ENCODE measurements at places on chromosomes 13 and 19.
A peak's percentile ranks its signal among the peaks of the same experiment; 100 is the strongest.

- no peak for DNase-seq
These were observed at the start of gene TMTC4 for GRCh38 chr13:100674572-100674871. Gene TMTC4, minus strand, starts transcription at chr13:100674795. Its CDS starts 4,433 bp downstream, at chr13:100670362.

GRCh38 chr13:20181188-20181587 lies 11.6 kb downstream of the GJB2 start:
- DNase-seq = no peak

DNA sequence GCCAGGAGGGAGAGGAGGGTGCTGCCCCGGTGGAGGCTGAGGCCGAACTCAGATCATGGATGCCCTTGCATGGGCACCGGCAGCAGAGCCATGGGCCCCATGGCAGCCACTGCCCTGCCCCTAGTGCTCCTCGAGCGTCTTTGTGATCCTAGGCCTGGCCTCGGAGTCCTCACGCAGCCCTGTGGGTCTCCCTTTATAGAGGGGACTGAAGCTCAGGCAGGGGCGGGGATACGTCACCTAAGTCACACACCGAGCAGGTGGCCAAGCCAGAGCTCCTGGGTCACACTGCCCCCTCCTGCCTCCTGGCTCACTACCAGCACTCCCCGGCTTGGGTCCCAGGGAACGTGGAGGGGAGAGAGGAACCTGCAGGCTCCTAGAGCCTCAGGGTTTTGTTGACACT lies 28.7 kb downstream of the DHX34 start:
- no peak for DNase-seq

GRCh38 chr19:1087813-1088415 lies 7.3 kb downstream of the POLR2E start:
- DNase-seq = no peak

GRCh38 chr13:95239283-95239682 lies 62.0 kb downstream of the ABCC4 start:
- DNase-seq = no peak

DNA sequence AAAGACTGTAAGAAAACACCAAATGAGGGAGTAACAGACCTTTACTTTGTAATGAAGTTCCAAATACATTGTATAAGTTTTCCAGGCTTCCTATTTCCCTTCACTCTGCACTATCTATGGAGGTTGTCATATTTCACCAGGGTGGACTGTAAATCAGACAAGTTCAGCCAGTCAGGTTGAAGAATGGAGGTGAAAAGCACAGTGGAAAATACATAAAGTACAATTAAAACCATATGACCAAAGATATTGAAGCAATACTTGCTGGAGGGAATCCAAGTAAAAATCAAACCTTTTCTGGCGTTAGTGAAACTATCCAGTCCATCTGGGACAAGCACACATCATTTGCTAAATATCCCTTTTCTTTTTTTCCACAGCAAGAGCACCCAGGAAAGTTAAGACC lies 3.2 kb downstream of the LHFPL6 start:
- no peak for DNase-seq

GRCh38 chr19:32631381-32631780 lies 43.6 kb downstream of the ANKRD27 start:
- DNase-seq = no peak

DNA sequence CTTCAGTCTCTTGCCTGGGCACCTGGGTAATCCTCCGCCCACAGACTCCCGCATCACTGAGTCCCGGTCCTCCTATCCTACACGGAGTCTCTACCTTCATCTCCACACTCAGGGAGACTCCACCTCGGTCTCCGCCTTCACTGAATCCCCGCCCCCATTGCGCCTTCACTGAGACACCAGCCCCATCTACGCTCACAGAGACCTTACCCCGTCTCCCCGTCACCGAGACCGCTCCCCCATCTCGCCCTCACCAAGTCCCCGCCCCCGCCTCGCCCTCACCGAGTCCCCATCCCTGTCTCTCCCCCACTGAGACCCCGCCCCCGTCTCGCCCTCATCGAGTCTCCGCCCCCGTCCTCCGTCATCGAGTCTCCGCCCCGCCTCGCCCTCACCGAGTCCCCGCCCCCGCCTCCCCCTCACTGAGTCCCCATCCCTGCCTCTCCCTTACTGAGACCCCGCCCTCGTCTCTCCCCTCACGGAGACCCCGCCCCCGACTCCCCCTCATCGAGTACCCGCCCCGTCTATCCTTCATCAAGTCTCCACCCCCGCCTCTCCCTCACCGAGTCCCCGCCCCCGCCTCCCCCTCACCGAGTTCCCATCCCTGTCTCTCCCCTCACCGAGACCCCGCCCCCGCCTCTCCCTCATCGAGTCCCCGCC lies 23.1 kb upstream of the ZNF846 start:
- DNase-seq = peak; percentile 93

DNA sequence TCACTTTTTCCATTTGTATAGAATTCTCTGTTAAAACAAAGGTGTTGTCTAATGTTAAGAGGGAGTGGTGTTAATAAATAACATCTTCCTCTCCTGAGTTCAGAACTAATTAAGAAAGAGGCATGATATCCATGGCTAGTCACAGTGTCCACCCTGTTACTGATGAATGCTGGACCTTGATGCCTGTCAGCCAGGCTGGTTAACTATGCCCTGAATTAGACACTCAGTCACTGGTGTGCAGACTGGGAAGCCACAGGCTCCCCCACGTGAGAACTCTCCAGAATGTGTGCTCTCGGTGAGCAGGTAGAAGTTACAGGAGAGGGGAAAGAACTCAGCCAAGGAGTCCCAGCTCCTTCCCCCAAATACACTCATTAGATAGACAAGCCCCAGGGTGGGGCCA lies 56.1 kb upstream of the RNF113B start:
- DNase-seq = no peak

DNA sequence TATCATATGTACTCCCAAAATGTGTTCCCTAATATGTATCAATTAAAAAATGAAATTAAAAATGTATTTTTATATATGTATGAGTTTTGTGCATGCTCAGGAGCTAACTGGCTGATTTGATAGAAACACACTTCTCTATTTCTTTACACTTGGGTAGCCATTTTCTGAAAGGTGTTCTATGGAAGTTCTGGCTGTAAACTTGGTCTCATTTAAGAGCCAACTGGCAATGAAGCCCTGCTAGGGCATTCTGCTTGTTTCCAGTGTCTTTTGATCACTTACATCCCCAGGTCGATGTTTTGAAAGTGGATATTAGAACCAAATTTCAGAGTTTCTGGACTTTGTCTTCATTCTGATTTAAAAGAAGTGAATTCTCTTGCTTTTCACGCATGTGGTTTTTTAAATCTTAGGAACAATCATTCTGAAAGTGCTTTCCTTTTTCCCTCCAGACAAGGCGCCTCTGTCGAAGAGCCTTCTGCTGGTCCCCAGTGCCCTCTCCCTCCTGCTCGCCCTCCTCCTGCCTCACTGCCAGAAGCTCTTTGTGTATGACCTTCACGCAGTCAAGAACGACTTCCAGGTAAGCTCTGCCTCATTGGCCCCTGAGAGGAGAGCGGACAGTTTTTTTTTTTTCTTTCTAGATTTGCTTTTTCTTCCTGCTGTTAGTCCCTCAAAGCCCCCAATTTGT lies 20.1 kb downstream of the GPR18 start:
- no peak for DNase-seq

- DNase-seq = no peak
These were observed 35.8 kb upstream of the GRTP1 start for GRCh38 chr13:113399755-113400149.

DNA sequence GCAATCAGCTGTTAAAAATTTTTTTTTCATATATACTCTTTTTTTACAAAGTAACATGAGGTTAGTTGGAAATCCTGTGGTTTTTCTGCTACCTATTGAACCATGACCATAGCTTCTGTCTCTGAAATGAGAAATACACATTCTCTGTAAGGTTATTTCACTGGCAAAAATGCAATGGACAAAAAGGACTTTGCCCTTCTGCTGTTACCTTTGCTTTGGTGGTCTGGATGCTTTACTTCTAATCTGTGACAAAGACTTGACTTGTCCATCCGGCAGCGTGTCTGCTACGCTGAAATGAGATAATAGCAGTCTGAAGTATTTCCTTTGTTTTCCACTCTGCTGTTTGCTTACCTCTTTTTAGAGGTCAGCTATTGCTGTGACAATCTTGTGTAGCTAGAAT lies 412.8 kb downstream of the SLITRK6 start:
- DNase-seq = no peak

DNA sequence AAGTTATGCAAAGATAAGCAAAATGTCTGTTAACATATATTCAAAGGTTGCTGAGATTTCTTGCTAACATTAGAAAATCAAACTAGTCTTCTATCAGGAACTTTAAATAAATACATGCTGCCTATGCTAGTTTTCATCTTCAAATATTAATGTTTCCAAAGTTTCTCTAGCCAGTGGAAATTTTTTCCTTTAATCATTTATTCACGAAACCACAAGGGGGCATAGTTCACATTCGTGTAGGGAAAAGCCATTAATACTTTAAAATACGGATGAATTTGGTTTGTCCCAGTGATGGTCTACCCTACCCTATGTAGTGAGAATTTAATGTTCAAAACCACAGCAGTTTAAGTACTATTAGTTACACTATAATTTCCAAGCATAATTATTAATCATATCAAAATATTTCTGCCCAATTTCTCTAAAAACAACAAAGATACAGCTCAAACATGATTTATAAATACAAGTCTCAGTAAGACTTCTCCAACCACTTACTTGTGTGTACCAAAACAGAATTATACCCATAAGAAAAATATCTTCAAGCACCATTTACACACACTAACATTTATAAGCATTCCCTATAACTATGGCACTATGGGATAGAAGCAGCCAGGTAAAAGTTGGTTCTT lies 16.2 kb downstream of the NUFIP1 start:
- no peak for DNase-seq

- DNase-seq = no peak
These were observed 472.8 kb upstream of the SLITRK5 start for GRCh38 chr13:87198371-87198770.

- no peak for DNase-seq
These were observed at the start of gene HSD17B14 for GRCh38 chr19:48836089-48837017. Gene HSD17B14, minus strand, starts transcription at chr19:48836491. Its CDS starts 80 bp downstream, at chr19:48836411.

GRCh38 chr13:83024955-83025594 lies 857.2 kb downstream of the SLITRK1 start:
- DNase-seq = no peak

DNA sequence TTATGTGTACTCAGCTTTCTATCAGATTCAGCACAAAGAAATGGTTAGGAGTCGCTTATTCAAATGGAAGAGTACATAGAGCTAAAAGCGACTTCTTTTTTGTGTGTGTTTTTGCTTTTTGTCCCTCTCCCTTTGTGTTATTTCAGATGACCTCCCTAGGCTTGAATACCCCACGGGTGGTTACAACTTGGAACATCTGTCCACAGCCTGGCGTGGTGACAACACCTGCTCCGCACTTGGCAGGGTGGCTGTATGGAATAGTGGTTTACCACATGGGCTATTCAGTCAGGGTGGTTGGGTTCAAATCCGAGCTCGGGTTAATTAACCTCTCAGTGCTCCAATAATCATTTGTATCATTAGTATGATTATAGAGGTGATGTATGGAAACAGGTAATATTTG lies 151.6 kb upstream of the FREM2 start:
- no peak for DNase-seq

DNA sequence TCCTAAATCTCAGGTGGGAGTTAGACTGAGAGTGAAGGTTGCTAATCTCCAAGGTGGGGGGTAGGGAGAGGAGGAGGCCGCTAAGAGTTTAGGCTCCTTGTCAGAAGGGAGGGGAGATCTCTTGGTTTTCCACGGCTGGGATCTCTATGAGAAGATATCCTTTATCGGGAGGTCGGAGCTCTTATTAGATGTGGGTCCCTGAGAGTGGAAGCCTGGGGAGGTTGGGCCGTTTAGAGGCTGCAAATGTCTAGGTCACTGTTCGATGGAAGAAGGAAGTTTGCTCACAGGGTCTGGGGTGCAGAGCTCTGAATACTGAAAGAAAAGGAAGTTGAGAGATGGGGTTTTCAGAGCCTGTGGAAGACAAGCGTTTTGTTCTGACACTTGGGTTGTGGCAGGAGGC lies 3.8 kb downstream of the MYADM start:
- DNase-seq = no peak

- DNase-seq = no peak
These were observed 226.4 kb downstream of the PCDH17 start for GRCh38 chr13:57857945-57858344.

DNA sequence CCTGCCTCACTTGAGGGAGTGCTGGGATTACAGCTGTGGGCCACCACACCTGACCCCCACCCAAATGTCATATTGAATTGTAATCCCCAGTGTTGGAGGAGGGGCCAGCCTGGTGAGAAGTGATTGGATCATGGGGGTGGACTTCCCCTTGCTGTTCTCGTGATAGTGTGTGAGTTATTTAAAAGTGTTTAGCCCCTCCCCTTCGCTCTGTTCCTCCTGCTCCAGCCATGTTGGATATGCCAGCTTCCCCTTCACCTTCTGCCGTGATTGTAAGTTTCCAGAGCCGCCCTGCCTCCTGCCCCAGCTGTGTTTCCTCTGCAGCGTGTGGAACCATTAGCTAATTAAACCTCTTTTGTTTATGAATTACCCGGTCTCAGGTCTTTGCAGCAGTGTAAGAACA lies 13.7 kb downstream of the CHAMP1 start:
- DNase-seq = no peak

DNA sequence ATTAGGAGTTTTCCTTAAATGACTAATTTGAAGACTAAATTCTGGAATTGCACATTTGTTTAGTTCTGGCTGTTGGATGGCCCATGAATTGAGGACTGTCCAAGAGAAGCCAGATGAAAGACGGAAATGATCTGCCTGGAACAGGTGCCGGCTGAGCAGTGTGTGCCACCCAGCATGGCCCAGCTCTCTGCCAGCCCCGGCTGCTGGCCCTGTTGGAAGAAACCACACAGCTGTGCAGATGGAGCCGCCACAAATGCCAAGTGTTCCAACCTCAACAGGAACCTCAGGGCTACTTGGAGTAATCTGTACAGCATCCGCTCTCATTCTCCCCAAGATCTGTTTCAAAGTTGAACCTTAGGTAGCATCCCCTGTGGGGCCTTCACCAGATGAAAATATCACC lies 67.0 kb upstream of the STARD13 start:
- no peak for DNase-seq

DNA sequence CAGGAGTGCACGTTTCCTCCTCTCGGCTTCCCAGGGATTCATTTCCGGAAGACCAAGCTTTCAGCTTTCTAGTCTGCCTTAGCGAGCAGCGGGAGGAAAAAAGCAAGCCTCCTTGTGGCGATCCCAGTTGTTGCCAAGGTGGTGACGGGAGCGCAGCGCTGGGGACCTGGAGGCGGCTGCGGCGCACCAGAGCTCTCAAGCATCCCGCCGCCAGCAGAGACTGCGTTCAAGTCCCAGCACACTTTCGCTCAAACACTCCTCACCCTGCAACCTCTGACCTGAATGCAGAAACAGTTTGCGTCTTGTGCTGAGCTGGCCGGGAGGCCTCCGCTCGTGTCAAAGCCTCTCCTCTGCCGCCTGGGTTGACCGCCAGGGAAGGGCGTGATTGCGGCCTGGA lies 4.9 kb downstream of the GSX1 start:
- DNase-seq = no peak

GRCh38 chr13:113022745-113023574 lies 53.9 kb downstream of the MCF2L start:
- no peak for DNase-seq

DNA sequence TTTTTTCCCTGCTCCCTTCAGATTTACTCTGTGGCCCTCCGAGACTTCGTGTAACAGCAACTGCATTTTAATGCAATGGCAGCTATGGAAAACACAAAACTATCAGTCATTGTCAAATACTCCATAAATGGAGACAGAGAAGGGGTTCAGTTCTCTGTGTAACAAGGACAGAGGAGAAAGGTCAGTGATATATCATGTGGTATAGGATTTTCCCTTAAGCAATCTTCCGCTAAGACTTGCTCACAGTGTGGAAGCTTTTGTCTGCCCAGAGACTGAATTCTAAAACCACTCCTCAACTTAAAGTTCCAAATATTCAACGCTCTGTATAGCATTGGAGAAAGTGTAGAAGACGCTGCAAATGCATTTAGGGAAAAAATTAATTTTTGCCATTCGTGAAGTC lies 111.3 kb upstream of the EDNRB start:
- DNase-seq = no peak

GRCh38 chr13:97905517-97905916 lies 48.0 kb upstream of the IPO5 start:
- no peak for DNase-seq

Measured in keratinocyte (primary cell).